ENCODE measurements at places on chromosomes 12 and 14. TPM values are rescaled to one million over a fixed set of nuclear protein-coding genes. Genes with fewer than 3 reads are reported as not detected.

Gene GRIN2B
- total RNA-seq: 12.0 TPM

Gene HOXC13
- total RNA-seq: 0.10 TPM

Gene WNT1
- total RNA-seq: not detected

Gene ETFBKMT
- 3.8 TPM for total RNA-seq

Gene KRT76
- not detected for total RNA-seq

Gene GPRC5A
- total RNA-seq: 4.3 TPM

Gene KLHL28
- total RNA-seq: 21.2 TPM

Gene DPY19L2
- total RNA-seq: 48.8 TPM

Gene LTA4H
- total RNA-seq: 93.3 TPM

Data from spinal cord (tissue), 10 donors.